ENCODE measurements at places on chromosomes 7 and 10. TPM values are rescaled to one million over a fixed set of nuclear protein-coding genes. Genes with fewer than 3 reads are reported as not detected.

DOCK4 gene
- 42.8 TPM for total RNA-seq

- no peaks in the 10 kb centered on the region for H3K36me3 ChIP-seq
- no peak overlapping the region for H3K4me3 ChIP-seq
- DNase-seq: no peak
Measured at GRCh38 chr10:129860396-129860795, 103.7 kb downstream of the EBF3 start.

- no peaks in the 10 kb centered on the region for H3K27me3 ChIP-seq
- no peaks in the 10 kb centered on the region for H3K36me3 ChIP-seq
- H3K4me3 ChIP-seq: no peak overlapping the region
- no peaks in the 10 kb centered on the region for H3K4me1 ChIP-seq
- H3K27ac ChIP-seq: no peak overlapping the region
Measured at GRCh38 chr7:138871814-138872090, 73.8 kb upstream of the ATP6V0A4 start.

DNA sequence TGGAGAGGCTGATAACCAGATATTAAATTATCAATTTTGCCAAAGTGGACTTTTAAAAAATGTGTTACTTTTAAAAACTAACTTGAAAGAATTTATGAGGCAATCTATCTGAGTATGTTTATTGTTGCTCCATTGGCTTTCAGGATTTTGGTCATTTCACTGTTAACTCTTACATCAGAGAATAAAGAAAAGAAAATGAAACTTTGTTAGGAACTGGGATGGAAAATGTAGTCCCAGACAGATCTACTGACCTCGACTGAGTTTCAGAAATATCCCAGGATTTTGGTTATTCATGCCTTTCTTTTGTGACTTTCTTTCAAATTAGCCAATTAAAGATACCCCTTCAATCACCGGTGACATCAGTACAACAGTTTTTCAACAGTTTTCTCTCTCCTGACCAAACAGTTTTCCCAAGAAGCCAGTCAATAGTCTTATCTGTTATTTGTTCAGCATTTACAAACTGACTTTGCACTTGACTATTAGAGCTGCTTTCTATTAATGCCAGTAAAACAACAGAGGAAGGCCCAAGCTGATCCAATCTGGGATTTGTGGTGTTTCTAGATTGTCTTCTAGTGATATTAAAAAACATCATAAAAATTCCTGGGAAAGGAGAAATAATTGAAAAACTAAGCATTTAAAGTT, 35.8 kb downstream of the NRBF2 start:
- H3K4me1 ChIP-seq: peaks cover 8% of the 10 kb centered on the region
- no peak overlapping the region for H3K4me3 ChIP-seq
- no peaks in the 10 kb centered on the region for H3K27me3 ChIP-seq
- H3K27ac ChIP-seq: peak overlapping the region; percentile 28
- no peak for DNase-seq
- peaks cover 8% of the 10 kb centered on the region for H3K36me3 ChIP-seq

GRCh38 chr7:115962340-115962739, 68.2 kb downstream of the TFEC start:
- H3K27ac ChIP-seq: no peak overlapping the region
- H3K27me3 ChIP-seq: no peaks in the 10 kb centered on the region
- no peaks in the 10 kb centered on the region for H3K36me3 ChIP-seq
- H3K4me1 ChIP-seq: peaks cover 5% of the 10 kb centered on the region
- no peak for DNase-seq

DNA sequence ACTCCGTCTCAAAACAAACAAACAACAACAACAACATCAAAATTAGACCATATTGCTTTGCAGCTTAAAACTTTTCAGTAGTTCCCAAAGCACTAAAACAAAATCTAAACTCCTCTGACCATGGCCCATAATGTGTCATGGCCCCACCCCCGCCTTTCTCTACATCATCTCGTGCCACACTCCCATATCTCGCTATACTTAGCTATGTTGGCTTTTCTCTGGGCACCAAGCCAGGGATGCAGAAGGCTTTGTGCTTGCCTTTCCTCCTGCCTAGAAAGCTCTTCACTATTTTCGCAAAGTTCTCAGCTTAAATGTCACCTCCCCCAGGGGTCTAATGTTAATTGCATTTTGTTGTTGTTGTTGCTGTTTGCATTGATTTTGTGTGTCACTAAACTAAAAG, 15.1 kb upstream of the SLC16A12 start:
- H3K4me3 ChIP-seq: no peak overlapping the region
- no peaks in the 10 kb centered on the region for H3K36me3 ChIP-seq
- H3K4me1 ChIP-seq: no peaks in the 10 kb centered on the region
- DNase-seq: no peak
- no peaks in the 10 kb centered on the region for H3K27me3 ChIP-seq

DNA sequence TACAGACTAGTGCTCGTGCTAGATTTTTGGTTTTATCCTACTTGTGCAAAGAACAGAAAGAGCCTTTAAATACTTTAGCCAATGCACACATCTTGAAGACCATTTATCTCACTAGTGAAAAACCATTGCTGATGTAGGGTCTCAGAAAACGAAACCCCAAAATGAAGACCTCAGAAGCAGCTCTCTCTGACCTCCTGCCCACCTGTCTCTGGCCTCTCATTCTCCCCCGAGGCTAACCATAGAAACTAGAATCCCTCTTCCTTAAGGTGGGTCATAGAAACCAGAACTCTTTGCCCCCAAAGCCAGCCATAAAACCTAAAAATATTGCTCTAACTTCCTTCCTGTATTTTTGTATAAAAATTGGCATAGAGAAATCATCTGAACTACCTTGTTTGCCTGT, 112.2 kb downstream of the KIF20B start:
- H3K36me3 ChIP-seq: no peaks in the 10 kb centered on the region
- no peak overlapping the region for H3K4me3 ChIP-seq
- H3K27me3 ChIP-seq: no peaks in the 10 kb centered on the region

- H3K27ac ChIP-seq: no peak overlapping the region
- no peak for DNase-seq
- H3K4me3 ChIP-seq: no peak overlapping the region
- H3K27me3 ChIP-seq: no peaks in the 10 kb centered on the region
- no peaks in the 10 kb centered on the region for H3K36me3 ChIP-seq
- H3K4me1 ChIP-seq: no peaks in the 10 kb centered on the region
Measured at GRCh38 chr10:61280303-61280702, 172.9 kb downstream of the TMEM26 start.

DNA sequence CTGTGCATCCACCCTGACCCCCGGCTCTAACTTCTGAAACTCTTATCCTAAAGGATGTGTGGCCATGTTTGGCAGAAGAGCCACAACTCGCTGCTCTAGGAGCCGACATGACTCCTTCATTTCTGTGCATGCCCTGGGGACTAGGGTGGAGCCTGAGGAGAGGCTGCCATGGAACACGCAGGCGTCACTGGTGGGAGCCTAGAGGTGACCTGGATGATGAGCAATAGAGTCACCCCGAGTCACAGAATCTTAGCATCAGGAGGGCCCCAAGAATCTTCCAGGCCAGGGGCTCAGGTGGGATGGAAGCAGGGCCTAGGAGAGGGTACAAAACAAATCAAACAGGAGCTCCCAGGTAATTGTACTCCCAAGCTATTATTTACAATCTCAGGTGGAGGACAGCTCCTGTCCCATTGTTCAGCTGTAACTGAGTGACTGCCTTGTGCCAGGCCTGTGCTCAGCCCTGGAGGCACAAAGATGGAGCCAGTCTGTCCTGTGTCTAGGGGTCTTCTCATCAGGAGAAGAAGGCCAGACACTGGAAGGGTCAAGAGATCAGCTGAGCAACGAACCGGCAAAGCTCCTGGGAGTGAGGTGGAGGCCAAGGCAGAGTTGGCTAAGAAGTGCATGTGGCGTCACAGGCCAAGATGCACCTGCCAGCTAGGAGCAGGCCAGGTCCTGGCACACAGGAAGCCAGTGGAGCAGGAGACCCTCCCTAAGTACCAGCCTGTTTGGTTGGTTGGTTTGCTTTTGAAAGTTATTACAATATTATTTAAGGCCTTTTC, 5.8 kb upstream of the ZNF22 start:
- peaks cover 90% of the 10 kb centered on the region for H3K4me1 ChIP-seq
- peaks cover 36% of the 10 kb centered on the region for H3K36me3 ChIP-seq
- H3K27ac ChIP-seq: peak overlapping the region; percentile 74

EN2 gene
- total RNA-seq: 0.22 TPM

DNA sequence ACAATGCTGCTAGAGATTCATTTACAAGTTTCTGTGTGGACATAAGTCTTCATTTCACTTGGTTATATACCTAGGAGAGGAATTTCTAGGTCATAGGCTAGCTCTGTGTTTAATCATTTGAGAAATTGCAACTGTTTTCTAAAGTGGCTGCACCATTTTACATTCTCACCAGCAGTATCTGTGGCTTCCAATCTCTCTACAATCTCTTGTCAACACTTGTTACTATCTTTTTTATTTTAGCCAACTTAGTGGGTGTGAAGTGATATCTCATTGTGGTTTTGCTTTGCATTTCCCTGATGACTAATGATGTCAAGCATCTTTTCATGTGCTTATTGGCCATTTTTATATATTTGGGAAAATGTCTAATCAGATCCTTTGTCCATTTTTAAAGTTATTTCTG, 53.0 kb upstream of the DRGX start:
- no peak overlapping the region for H3K4me3 ChIP-seq
- no peak for DNase-seq
- no peaks in the 10 kb centered on the region for H3K27me3 ChIP-seq
- no peaks in the 10 kb centered on the region for H3K36me3 ChIP-seq

PRLHR gene
- total RNA-seq: not detected

GRCh38 chr10:5570979-5571810, 46.4 kb downstream of the CALML3 start:
- no peak overlapping the region for H3K4me3 ChIP-seq
- no peaks in the 10 kb centered on the region for H3K27me3 ChIP-seq
- H3K4me1 ChIP-seq: no peaks in the 10 kb centered on the region
- no peak overlapping the region for H3K27ac ChIP-seq

APBB1IP gene
- 2.5 TPM for total RNA-seq

GRCh38 chr7:44587843-44588711, 6.0 kb upstream of the TMED4 start:
- no peak overlapping the region for H3K27ac ChIP-seq
- DNase-seq: peak; percentile 59
- no peaks in the 10 kb centered on the region for H3K36me3 ChIP-seq
- no peaks in the 10 kb centered on the region for H3K27me3 ChIP-seq
- H3K4me3 ChIP-seq: no peak overlapping the region

DNA sequence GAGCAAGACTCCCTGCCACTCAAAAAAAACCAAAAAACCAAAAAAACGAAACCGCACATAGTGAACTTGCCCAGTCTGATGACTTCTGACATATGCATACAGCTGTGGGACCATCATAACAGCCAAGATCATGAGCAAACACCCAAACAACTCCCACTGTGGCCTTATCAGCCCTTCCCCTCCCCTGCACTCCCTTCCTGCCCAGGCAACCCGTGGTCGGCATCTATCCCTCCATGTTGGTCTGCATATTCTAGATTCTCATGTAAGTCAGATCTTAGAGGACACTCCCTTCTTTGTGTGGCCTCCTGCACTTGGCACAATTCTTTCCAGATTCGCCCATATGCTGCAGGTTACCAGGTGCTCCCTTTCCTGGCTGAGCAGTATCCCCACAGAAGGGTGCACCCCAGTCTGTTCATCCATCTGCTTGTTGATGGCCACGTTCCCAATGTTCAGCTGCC, 72.8 kb downstream of the GNA12 start:
- H3K27ac ChIP-seq: no peak overlapping the region
- H3K27me3 ChIP-seq: no peaks in the 10 kb centered on the region
- DNase-seq: no peak
- H3K4me1 ChIP-seq: no peaks in the 10 kb centered on the region

SHTN1 gene
- 31.6 TPM for total RNA-seq

- H3K27ac ChIP-seq: no peak overlapping the region
- DNase-seq: peak; percentile 40
- no peaks in the 10 kb centered on the region for H3K36me3 ChIP-seq
- H3K27me3 ChIP-seq: no peaks in the 10 kb centered on the region
- H3K4me1 ChIP-seq: no peaks in the 10 kb centered on the region
- H3K4me3 ChIP-seq: no peak overlapping the region
Measured at GRCh38 chr7:104231054-104232046, 23.5 kb upstream of the ORC5 start.

DNA sequence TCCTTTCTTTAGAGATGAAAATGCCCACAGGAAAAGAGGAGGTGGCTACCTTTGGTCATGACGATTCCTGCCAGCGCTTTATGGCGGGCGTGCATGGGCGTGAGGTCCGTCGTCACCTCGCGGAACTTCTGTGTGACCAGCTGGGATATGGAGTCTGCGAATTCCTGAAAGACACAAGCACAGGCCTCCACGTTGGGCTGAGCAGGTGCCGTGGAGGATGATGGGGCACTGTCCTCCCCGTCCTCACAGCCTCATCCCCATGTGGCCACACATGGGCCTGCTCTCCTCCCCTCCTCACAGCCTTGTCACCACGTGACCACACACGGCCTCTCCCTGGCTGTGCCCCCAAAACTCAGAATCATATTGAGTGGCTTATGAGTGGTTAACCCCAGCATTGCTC, 214.7 kb downstream of the WDR37 start:
- no peak overlapping the region for H3K4me3 ChIP-seq
- no peaks in the 10 kb centered on the region for H3K36me3 ChIP-seq
- no peak overlapping the region for H3K27ac ChIP-seq
- DNase-seq: no peak

GNGT1 gene
- total RNA-seq: not detected

DNA sequence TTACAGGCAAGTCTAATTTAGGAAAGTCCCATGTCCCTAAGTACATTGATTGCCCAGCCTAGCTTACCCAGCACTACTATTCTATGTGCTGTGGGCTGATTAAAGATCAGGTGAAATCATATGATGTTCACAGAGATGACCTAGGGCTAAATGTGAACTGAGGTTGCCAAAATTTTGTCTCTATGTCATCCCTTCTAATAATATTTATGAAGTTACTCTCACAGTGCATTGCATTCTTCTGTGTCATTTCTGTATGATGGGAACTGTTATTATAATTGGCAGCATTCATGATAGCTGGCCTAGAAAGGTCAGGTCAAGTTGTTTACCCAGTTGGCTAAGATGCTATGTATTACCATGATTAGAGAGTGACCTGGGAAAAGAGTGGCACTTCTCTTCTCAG, 2.8 kb upstream of the PDK4 start:
- H3K36me3 ChIP-seq: peaks cover 21% of the 10 kb centered on the region
- no peaks in the 10 kb centered on the region for H3K27me3 ChIP-seq
- H3K27ac ChIP-seq: no peak overlapping the region
- no peak for DNase-seq
- H3K4me1 ChIP-seq: peaks cover 44% of the 10 kb centered on the region
- no peak overlapping the region for H3K4me3 ChIP-seq

DNA sequence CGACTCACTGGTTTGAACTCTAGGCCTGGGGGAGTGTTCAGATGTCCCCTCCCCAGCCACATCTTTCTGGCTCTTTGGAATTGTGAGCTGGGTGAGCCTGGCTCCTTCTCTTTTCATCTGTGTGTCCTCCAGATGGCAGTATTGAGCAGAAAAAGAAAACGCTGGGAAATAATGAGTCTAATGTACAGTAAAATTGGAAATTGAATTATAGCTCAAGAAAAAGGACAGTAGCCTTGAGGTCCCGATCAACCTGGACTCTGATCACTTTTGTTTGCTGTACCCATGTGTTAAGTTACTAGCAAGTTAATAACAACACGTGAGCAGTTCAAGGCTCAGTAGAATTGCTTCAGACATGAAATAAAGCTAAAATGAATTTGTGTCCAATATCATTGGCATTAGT, 77.9 kb downstream of the SNX10 start:
- no peaks in the 10 kb centered on the region for H3K36me3 ChIP-seq
- peaks cover 4% of the 10 kb centered on the region for H3K4me1 ChIP-seq
- peak; percentile 5 for DNase-seq

All from thyroid gland (tissue), 4 donors.